ENCODE measurements at places on chromosomes 16 and 17.
A peak's percentile ranks its signal among the peaks of the same experiment; 100 is the strongest.

GRCh38 chr16:89191033-89191900, 9.1 kb downstream of the SLC22A31 start:
- DNase-seq = no peak

DNA sequence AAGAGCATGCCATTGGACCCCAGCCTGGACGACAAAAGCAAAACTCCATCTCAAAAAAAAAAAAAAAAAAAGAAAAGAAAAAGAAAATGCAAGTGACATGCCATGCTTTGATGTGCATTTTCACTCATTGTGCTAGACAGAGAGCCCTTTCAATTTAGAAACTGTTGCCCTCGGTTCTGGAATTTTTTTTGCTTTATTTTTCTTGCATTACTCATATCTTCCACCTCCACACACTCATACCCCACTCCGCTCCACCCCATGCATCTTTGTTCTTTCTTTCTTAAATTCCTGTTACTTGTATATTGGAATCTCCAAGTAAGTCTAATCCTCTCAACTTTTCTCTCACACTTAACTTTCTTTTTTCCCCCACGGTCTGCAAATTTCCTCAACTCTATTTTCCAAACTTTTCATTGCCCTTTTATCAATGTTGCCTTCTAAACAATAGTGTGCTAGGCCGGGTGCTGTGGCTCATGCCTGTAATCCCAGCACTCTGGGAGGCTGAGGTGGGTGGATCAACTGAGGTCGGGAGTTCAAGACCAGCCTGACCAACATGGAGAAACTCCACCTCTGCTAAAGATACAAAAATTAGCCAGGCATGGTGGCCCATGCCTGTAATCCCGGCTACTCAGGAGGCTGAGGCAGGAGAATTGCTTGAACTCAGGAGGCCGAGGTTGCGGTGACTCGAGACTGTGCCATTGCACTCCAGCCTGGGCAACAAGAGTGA, 16.8 kb upstream of the SUZ12 start:
- no peak for DNase-seq

- no peak for DNase-seq
These were observed 42.0 kb upstream of the ACSF3 start for GRCh38 chr16:89051521-89052166.

- no peak for DNase-seq
These were observed 118.5 kb downstream of the C16orf78 start for GRCh38 chr16:49491771-49492761.

DNA sequence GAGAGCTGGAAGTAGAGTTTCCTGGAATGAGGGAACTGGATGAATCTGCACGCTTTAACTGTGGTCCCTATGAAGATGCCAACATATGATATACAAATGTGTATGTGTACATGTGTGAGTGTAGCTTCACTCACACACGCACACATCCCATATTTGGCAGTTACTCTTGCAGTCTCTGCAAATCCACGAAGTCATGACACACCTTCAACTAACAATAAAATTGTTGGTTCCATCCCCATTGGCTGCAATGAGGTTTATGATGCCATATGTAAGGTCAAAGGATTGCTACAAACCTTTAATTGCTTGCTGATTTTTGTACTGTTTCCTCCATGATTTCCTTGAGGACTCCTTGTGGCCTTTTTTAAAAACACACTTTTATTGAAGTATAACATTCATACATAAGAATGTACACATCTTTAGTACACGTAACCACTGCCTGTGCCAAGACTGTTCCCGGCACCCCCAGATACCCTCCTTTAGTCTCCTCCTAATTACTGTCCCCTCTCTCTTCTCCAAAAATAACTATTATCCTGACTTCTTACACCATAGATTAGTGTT, 22.0 kb downstream of the MYO1D start:
- DNase-seq = no peak

DNA sequence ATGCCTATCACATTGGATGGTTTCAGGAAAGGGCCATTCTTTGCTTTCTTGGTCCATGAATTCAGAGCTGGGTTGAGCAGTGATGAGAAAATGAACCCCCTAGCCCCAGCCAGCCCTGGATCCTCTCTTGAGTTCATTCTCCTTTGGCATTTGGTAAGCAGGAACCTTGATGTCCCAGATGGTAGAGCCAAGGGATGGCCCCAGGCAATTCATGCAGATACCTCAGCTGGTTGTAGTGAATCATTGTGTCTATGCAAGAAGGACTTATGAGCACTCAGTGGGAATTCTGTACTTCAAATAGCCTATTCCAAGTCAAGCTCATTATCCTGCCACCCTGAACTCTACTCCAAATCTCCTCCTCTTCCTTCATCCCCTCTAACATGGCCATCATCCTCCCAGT, 412.7 kb downstream of the UTP18 start:
- no peak for DNase-seq

DNA sequence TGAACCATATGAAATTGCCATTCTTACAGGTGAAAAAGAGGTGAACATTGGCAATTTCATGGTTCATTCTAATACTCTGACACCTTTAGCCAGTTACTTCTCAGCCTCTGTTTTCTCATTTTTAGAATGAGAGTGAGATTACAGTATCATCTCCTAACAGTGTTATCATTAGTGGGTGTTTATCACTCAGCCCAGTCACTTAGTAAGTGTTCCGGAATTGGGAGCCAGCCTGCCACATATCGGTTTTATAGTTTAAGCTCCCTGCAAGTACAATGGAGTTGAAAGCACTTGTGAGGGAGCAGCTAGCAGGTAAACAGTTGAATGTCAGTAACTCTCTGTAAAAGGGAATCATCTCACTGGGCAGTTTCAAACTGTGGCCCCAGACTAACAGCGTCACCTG, 583.1 kb upstream of the HSBP1 start:
- no peak for DNase-seq

- no peak for DNase-seq
These were observed 52.3 kb upstream of the RASL10B start for GRCh38 chr17:35679007-35679682.

- no peak for DNase-seq
These were observed 32.2 kb downstream of the SPOP start for GRCh38 chr17:49645654-49646053.

DNA sequence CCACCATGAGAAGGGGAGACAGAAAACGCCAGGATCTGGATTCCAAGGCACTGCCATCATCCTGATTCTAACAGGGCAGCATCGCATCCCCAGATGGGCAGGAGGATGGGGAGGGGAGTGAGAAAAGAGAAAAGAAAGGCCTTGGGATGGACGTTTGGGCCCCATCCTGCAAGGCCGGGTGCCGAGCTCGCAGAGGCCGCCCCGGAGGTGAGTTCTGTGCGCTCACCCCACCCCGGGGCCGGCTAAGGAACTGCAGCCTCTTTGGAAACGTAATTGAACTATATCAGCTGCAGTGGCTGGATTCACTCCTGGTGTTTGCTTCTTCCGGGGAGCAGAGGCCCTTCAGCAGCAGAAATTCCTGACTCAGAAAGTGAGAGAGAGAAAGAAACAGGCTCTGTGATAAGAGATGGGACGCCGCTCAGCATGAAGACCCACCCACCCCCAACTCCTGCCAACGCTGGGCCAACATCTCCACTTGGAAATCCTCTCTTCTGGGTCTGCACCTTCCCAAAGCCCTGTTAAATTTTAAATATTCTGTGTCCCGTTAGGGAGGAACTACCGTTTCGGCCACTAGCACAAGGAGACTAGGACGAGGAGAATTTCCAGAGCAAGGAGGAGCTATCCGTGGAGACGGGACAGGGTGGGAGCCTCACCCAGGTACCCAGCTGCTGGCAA, 8.5 kb upstream of the SSTR2 start:
- peak; percentile 3 for DNase-seq

GRCh38 chr17:42050393-42051012, at the start of gene C17orf113:
C17orf113 (minus strand) TSS chr17:42050601; CDS start chr17:42043376, 7,225 bp downstream.
- DNase-seq = peak; percentile 20

DNA sequence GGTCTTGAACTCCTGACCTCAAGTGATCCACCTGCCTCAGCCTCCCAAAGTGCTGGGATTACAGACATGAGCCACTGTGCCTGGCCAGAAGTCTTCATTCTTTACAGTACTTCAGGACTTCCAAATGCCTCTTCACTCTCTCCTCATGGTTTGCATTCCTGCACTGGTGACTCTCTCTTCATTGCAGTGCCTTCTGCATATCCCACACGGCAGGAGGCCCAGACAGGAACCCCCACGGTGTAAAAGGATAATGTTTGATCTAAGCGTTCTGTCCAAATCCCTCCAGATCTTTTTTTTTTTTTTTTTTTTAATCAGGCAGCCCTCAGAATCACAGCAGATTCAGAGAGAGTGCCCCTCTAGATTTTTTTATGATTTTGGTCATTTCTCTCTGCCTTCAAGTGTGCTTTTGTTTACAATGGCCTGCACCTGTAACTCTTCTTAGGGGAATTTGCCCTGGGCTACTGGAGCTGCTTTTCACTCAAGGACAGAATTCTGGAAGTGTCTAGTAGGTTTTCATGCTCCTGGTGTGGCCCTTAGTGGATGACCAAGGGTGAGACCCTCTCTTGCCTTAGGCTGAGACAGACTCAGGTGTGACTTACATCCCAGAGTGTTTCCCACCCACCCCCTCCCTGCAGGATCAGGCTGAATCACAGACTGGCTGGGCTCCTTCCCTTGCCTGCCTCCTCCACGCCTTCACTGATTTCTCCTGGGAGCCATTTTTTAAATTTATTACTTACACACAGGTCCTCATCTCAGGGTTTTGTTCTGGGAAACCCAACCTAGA, 19.8 kb upstream of the NF1 start:
- no peak for DNase-seq

- no peak for DNase-seq
These were observed 28.8 kb downstream of the ABCC12 start for GRCh38 chr16:48126801-48127644.

DNA sequence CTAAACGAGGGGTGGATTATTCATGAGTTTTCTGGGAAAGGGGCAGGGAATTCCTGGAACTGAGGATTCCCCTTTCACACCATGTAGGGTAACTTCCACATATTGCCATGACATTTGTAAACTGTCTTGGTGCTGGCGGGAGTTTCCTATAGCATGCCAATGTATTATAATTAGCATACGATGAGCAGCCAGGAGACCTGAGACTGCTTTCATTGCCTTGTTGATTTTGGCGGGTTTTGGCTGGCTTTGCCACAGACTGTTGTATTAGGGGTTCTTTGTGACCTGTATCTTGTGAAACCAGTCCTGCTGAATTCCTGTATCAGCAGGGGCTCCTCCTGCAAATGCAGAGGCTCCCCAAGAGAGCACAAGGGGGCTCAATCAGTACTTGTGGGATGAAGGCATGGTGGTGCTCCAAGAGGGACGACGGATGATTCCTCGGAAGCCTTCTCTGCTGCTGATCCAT, 104.4 kb upstream of the CACNG5 start:
- DNase-seq = no peak

DNA sequence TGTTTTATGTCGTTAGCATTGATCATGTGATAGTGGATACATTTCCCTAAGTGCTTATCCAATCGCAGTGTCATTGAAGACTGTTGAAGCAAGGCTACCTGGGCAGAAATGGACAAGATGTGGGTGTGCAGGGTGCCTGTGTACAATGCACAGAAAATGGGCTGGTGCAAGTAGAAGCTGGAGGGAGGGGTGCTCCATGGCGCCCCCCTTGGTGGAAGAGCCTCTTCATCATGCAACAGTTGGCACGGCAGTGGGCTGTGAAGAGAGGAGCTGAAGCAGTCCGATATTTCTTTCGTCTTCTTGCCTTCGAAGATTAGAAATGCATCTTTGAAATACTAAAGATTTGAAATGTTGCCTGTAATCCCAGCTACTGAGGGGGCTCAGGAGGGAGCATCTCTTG, 100.5 kb downstream of the PLCG2 start:
- DNase-seq = no peak

- DNase-seq = no peak
These were observed 12.8 kb downstream of the ADGRG3 start for GRCh38 chr16:57680842-57681375.

DNA sequence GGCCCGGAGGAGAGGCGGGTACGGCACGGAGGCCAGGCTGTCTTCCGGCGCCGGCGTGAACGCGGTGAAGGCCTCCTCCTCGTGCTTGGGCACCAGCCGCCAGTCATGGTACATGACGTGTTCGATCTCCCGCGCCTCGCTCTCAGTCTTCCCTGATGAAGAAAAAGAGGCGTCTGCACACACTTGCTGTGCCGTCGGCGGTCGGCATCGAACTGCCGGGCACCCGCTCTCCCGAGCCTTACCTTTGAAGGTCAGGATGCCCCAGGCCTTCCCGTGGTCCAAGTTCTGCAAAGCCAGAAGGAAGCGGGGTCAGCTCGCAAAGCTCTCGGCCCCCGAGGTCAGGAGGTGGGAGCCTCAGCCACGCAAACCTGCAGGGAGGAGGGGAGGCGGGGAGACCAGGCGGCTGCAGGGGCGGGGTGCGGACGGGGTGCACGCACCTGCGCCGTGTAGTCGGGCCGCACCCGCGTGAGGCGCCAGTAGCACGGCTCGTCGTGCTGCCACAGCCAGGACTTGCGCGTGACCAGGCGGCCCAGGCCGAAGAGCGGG, at the start of gene EME2:
Gene EME2, plus strand, starts transcription at position 449 of the 546 bp plus-strand sequence. CDS start 418 bp downstream, outside the sequence.
- no peak for DNase-seq

DNA sequence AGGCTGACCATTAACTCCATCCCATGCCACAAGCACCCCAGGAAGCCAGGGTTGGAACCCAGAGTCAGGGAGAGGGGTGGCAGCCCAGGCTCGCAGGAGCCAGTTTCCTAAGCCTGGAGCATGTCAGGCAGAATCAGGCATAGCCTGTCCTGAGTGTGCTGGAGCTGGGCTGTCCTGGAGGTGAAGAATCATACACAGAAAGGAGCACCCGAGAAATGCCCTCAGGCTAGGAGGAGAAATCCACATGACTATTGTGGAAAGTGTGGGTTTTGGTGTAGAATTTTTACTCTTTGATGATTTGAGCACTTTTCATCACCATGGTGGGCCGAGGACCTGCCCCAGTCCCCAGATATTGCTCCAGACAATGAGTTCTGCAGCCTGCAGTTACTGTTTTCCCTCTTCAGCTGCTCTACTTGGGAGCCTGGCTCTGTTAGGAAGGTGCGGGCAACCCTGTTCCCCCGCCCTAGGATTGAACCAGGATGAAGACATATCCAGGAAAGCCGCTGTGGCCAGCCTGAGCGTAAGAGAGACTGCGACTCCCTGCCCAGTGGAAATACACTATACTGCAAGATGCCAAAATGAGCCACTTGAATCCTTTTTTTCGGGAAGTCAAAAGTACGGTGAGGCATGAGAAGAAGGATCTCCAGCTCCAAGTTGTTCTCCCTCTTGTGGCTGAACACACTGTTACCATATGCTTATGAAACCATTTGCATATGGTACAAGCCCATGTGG, 29.0 kb upstream of the HEATR6 start:
- no peak for DNase-seq

GRCh38 chr16:64532117-64532516, 589.7 kb downstream of the CDH11 start:
- no peak for DNase-seq

GRCh38 chr16:27951489-27952120, 111.9 kb downstream of the GSG1L start:
- no peak for DNase-seq

DNA sequence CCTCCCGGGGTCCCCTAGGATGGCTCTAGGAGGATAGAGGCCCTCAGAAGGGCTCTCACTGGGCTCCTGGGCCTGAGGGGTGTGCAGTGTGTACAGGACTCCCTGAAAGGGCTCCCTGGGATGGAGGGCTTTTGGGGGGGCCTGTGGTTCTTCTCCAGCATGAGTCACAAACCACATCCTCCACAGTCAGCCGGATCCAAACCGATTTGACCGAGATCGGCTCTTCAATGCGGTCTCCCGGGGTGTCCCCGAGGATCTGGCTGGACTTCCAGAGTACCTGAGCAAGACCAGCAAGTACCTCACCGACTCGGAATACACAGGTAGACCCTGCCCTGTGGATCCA, 4.5 kb downstream of the TRPV2 start:
- DNase-seq = no peak

- DNase-seq = no peak
These were observed 11.7 kb downstream of the CFAP52 start for GRCh38 chr17:9587969-9588656.

GRCh38 chr16:69089091-69089910, 16.2 kb upstream of the HAS3 start:
- no peak for DNase-seq
